ENCODE measurements at places on chromosomes 3 and 15.

- DNase-seq: no peak
These were observed 28.0 kb upstream of the PIGZ start for GRCh38 chr3:196996454-196997265.

DNA sequence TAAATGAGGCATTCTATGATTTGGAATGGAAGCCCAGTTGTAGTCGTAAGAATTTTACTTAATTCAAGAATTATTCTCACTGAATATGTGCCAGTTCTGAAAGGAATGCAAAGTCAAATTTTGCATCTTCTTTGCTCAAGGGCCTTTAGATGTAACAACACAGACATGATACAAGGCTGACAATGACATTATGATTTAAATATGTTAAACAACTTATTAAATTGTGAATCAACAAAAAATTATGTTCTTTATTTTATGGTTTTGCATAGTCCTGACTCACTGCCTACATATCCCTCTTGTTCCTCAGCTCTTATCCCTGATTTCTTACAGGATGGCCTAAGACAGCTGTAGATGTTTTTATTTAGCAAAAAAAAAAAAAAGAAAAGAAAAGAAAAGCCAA is 170.9 kb upstream of the NR2E3 start:
- DNase-seq: no peak

GRCh38 chr3:46873521-46873920 is 4.0 kb upstream of the PTH1R start:
- DNase-seq: no peak

GRCh38 chr3:55169161-55169560 is 241.3 kb upstream of the LRTM1 start:
- DNase-seq: no peak

DNA sequence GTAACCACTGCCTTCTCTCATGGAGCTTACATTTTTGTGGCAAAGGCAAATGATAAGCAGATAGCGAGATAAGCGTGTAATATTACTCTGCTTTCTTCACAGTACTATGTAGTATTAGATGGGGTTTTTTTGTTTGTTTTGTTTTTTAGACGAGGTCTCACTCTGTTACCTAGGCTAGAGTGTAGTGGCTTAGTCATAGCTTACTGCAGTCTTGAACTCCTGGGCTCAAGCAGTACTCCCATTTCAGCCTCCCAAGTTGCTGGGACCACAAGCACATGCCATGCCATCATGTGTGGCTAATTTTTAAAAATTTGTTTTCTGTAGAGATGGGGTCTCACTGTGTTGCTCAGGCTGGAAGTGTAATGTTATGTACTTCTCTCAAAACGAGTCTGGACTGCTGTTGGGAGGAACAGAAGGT is 22.9 kb downstream of the MBNL1 start:
- no peak for DNase-seq

GRCh38 chr3:184740509-184741258 is 28.8 kb upstream of the MAGEF1 start:
- peak; percentile 31 for DNase-seq

DNA sequence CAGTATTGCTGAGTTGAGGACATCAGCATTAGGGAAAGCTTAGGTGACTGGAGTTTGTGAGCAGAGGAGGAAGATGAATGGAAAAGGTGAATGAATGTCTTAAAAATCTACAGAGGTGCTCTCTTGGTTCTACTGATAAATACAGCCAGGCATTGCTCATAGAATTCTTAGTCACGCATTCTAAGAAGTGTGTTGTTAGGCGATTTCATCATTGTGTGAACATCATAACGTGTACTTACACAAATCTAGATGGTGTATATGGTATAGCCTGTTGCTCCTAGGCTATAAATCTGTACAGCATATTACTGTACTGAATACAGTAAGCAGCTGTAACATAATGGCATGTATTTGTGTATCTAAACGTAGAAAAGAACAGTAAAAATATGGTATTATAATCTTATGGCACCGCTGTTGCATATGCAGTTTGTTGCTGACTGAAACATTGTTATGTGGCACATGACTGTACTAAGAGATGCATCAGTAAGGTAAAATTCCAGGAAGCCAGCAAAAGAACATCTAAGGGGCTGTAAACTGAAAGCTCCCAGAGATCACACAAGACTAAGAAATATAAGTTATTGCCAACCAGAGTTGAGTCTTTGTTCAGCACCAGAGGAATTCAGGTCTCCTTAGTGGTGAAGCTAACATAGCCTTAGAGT is 42.9 kb upstream of the ASB14 start:
- DNase-seq: no peak

DNA sequence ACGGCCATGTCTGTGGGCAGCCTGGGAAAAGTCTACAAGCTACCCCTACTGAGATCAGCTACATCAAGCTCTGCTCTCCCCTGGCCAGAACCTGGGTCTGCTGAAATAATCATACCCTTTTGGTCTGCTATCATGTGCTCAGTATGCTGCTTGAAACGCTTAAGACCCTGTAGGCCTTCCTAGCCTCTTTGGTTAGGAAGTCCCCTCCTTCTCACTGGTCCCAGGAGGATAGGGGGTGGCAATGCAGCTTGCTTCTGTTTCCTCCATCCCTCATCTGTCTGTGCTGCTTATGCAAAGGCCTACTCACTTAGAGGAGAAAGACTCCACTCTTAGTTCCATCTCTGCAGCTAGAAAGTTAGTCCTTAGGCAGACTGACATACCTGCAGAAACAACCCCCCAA is 118.2 kb upstream of the RASGRP1 start:
- DNase-seq: no peak

DNA sequence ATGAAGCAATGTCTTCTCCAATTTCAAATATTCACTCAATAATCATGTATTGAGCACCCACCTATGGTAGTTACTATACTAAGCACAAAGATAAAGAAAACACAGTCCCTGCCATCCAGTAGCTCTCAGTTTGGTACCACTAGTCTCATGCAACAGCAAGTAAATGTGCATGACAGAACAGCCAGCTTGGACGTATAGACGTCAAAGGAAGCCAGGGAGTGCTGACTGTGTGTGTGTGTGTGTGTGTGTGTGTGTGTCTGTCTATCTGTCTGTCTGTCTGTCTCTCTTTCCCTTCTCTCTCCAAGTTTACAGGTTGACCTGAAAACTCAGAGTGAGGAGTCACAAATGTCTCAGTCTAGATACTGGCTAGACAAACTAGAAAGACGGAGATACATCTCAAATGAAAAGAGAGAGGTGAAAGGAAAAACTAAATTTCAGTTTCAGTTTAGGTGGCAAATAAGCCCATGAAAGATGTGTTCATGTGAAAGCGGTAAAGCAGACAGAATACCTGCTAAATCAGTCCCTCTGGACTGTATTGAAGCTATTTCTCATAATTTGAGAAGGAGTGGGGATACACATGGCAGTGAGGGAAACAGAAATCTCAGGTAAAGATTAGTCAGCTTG is 141.1 kb upstream of the PTPRG start:
- no peak for DNase-seq

GRCh38 chr3:9768141-9768775 is 1.5 kb downstream of the CAMK1 start:
- DNase-seq: no peak

DNA sequence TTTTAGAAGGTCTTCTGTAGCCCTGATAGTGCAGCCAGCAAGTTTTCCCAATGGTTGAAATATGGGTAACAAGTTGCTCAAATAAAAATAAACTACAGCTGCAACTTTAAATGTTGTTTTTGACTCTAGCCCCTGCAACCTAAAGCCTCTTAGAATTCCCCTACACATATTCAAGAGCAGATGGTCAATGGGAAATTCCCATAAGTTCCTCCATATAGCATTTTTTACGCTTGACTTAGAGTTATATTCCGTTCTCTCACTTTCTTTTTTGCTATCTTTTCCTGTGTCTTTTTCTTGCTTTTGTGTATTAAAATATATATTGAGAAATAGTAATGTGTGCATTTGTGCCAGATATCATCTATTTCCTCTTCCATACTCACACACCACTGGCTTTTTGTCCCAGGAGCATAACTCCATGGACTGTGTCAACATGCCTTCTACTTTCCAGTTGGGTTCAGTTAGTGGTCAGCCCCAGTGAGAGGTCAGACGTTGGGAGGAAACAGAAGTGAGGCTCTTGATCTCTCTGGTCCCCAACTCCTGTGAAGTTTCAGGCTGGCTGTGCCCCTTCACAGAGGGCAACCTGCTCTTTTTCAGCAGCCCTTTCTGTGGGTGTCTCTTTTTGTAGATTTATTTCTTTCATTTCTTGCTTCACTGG is 63.3 kb upstream of the TP63 start:
- no peak for DNase-seq

DNA sequence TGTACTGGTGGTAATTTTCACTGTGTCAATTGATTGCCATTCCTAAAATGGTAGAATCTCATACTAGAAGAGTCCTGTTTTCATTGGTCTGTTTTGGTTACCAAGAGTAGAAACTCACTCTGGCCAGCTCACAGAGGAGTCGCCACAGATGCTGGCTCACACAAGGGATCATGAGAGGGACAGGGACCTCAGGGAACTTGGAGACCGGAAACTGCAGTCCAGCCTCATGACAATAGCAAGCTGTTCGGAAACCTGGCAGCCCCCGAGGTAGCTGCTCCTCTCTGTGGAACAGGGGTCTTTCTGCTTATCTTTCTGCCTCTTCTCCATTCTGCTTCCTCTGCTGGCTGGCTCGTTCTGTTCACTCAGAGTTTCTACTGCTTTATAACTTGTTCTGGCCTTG is 192.9 kb downstream of the PLCL2 start:
- DNase-seq: no peak

DNA sequence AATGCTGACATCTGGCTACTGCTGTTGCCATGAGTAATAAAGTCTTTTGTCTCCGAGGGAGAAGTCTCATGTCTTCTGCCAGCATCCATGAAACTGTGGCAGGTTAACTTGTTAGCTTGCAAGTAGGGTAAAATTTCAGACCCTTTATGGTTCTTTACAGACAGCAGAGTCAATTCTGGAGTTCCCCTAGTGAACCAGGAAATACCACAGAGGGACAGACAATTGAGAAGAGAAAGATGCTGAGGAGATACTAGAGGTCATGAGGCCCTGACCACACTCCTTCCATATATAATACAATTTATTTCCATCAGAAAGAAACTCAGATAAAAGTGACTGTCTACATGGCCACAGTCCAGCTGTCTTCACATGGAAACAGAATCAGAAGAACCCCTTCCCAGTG is 38.1 kb downstream of the NMNAT3 start:
- DNase-seq: no peak

- DNase-seq: no peak
These were observed 46.9 kb downstream of the TBL1XR1 start for GRCh38 chr3:177150218-177150916.

- DNase-seq: no peak
These were observed 11.8 kb downstream of the AAGAB start for GRCh38 chr15:67242708-67243111.
